Activated CD4-positive, alpha-beta T cell treated with anti-CD3 and anti-CD28 coated beads for 1 hour (primary cell): ENCODE measurements at places on chromosomes 11 and 22.

GRCh38 chr11:86408845-86409244 lies 34.2 kb downstream of the CCDC81 start:
- no peak for DNase-seq

GRCh38 chr11:14907411-14908213 lies 15.6 kb upstream of the CYP2R1 start:
- DNase-seq: peak; percentile 77

- DNase-seq: no peak
These were observed 175.5 kb upstream of the NCAM1 start for GRCh38 chr11:112785719-112786118.

- DNase-seq: no peak
These were observed 31.7 kb upstream of the PDE3B start for GRCh38 chr11:14611939-14612338.

DNA sequence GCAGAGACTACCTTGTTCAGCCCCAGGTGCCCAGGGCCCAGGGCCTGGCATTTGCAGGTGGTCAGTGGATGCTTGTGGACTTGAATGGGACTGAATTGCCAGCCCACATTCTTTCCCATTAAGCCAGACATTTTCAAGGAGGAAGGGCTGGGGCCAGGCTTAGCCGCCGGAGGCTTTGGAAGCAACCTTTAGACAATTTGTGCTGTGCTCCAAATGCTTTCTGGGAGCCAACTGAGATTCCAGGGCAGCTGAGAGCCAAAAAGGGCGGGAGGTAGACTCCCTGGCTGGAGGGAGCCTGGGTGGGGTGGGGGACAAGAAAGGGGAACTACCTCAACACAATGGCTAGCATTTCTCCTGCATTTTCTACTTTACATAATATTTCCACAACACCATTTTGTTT lies 54.8 kb upstream of the TIMP3 start:
- DNase-seq: no peak

DNA sequence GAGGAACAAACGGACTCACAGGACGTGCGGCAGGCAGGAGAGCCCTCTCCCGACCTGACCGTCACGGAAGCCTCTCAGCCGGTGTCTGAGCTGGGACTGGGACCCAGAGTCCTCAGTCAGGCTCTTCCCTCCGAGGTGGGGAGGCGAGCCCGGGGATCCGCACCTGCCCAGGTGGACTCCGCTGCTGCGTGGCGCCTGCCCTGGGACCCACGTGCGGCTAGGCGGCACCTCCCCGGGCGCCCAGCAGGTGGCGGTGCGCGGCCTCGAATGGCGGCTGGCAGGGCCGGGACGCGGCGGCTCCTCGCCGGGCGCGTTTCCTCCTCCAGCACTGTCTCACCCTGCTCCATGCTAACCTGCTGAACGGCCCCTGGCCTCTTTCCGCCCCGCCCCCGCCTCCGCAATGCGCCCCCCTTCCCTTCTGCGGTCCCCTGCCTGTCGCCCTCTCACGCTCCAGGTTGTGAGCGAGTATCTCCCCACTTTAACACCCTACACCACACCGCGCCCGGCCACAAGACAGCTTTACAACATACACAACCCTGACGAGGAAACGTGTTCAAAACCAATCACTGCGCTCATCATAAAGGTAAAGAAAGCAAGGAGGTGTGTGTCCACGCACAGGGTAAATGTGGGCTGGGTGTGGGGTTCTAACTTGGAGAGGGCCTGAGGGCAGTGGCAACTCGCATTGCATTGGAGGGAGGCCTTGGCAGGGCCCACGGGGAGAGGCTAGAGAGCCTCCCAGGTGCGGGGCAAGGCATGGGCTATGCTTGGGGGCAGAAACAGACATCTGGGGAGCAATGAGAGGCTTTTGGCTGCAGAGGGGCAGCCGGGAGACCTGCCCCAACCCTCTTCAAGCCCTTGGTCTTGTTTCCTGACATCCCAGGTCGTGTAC lies 25.9 kb upstream of the ATXN10 start:
- DNase-seq: peak; percentile 65

DNA sequence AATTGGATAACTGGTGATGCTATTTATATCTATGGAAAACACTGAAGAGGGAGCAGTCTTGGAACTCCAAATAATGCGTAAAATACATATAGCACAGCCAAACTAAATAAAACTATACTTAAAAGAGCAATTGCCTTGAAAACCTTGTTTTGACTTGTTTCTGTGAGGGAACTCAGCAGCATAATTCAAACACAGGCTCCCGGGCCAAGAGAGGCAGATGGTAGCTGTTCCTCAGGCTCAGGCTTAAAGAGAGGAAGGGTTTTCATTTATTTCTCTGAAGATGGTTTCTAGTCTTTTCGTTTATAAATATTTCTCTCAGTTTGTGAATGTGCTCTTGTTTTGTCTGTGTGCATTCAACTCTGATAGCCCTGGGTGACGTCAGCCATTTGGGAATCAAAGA lies 82.4 kb downstream of the FANCF start:
- no peak for DNase-seq

- DNase-seq: no peak
These were observed 667 bp downstream of the RAB6A start for GRCh38 chr11:73760135-73760678.

DNA sequence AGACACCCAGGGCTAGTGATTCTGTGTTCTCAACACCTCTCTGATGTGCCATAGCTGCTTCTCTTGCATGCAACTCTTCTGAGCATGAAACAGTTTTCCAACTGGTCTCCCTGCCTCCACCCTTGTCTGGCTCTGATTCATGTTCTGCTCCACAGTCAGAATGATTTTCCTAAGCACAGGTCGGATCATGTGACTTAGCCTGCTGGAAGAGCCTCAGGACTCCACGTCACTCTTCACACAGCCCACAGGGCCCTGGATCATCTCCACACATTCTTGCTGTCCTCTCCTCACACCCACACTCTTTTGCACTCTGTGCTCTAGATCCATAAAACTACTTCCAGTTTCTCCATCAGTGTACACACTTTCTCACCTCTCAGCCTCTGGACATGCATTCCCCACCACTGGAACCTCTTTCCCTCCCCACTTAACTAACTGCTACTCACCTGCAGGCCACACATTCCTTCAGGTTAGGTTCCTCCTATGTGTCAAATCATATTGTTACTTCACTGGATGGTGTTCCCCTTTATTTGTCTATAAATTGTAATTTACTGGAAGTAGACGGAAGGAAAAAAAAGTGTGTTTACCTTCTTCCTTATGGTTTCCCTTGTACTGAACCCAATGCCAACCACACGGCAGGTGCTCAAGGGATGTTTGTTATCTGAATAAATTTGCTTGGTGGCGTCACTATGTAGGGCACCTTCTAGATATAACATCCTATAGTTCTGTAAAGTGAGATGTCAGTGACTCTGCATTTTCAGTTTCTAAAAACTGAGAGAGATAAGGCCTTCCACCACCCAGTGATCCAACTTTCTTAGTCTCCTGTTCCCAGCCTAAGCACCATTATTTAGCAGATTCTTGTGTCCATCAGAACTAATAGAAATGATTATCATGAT lies 133.7 kb downstream of the ETS1 start:
- DNase-seq: no peak

DNA sequence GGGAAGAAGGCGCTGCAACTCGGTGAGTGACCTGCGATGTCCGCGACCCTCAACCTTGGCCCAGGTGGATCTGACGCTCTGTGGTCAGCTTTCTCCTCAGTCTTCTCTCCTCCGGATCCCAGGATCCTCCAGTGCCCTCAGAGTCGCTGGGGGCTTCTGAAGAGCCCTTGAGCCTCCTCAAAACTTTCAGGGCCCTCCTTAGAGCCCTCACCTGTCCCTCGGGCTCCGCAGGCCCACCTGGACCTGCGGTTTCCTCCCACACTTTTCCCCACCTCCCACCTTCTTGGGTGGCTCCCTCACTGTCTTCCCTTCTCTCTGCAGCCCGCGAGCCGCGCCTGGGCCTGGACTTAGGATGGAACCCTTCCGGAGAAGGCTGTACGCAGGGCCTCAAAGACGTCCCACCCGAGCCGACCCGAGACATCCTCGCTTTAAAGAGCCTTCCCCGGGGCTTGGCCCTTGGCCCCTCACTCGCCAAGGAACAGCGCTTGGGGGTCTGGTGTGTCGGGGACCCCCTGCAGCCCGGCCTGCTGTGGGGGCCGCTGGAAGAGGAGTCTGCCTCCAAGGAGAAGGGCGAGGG lies 335 bp downstream of the ZNF408 start:
- DNase-seq: no peak
